H1 (cell line): ENCODE measurements at places on chromosomes 2 and 18.

DNA sequence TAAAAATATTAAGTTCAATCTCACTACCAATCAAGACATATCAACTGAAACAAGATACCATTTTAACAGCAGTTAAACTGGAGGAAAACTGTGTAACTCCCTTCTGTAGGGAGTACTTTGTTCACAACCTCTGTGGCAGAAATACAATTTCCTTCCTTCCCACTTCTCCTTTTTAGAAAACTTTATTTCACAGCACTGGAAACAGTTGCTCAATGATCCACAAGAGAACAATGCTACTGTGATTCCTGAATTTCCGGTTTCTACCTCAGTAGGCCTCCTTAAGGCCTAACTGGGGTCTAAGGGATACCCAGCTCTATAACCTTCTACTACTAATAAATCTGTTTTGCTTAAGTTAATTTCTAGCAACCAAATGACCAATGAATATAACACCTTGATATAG, 14.1 kb downstream of the TLK1 start:
- DNase-seq: no peak

- DNase-seq: no peak
Measured at GRCh38 chr2:239471011-239471792, 70.4 kb upstream of the HDAC4 start.

DNA sequence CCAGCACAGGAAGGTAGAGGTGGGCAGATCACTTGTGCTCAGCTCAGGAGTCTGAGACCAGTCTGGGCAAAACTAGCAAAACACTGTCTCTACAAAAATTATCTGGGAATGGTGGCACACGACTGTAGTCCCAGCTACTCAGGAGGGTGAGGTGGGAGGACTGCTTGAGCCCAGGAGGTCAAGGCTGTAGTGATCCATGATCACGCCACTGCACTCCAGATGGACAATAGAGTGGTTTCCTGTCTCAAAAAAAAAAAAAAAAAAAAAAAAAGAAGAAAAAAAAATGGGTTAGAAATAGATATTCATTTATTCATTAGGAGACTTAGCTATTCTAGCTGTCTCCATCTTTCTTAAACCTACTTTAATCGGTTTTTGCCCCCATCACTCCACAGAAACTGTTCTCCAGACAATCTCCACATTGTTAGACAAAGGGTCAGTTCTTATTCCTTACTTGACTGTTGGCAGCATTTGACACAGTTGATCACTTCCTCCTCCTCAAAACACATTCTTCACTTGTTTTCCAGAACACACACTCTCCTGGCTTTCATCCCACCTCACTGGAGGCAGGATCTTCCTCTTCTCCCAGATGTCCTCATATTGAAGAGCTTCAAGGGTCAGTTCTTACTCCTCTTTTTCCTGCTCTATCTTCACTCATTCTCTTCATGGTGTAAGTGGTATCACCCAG, 103.1 kb downstream of the DTNB start:
- DNase-seq: no peak

DNA sequence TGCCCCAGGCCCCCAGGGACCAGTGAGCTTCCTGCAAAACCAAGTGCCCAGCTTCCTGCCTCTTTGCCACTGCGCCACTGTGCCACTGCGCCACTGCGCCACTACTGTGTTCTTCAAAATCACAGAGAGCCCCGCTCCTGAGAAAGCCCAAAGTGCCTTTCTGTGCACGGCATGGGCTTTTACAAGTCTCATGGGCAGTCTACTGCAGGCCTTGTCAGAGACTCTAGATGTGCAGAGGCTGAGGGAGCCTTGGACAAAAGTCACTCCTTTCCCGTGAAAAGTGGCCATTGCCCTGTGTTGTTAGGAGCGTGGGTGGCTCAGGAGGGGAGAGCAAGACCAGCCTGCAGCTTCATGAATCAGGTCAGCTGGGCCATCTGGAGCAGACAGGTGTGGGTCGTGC, 180.5 kb downstream of the SMAD7 start:
- DNase-seq: no peak

- no peak for DNase-seq
Measured at GRCh38 chr2:191311-192190, 72.3 kb downstream of the SH3YL1 start.

GRCh38 chr18:49584394-49584793, 22.5 kb downstream of the LIPG start:
- DNase-seq: no peak

- no peak for DNase-seq
Measured at GRCh38 chr2:168174756-168175155, 72.6 kb downstream of the STK39 start.

GRCh38 chr2:240339411-240340360, 95.8 kb upstream of the GPC1 start:
- DNase-seq: no peak

DNA sequence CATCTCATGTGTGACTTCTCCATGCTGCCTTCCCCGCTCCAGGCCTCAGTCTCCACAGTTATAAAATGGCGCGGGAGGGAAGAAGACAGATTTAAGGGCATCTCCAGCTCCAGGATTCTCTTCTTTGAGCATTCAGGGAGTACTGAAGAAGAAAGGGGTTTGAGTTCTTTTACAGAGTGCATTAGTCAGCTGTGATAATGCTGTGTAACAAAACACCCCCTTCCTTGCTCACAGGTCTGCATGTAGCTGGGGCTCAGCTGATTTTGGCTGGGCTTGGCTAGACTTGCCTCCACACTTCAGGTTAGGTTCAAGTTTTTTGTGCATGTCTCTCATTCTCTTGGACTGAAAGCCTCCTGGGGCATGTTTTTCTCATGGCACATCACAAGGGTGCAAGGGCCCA, 8.0 kb upstream of the SLC66A3 start:
- no peak for DNase-seq

- DNase-seq: no peak
Measured at GRCh38 chr2:146837857-146838256, 1007.0 kb upstream of the ACVR2A start.

DNA sequence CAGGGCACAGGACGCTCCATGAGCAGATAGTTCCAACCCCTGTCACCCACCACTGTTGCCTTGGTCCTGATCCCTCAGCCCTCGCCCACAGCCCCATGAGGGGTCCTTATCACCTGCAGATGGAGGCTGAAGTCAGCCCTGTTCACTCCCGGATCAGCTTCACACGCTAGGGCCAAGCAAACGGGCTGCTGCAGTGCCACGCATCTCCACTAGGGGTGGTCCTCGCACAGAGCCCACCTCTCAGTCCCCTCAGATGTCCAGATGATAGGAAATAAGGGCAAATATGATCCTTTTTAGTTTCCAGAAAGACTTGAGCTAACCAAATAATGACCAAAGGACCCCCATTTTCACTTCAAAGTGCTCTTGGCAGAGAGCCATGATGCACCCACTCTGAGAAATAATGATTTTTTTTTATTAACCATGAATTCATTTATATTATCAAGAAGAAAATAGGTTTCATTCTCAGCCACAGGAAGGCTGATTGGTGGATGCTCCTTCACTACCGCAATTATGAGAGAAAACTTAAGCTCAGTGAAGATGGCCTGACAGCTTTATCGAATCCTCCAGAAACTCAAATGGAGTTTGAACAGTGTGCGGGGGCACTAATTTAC, 71.9 kb upstream of the KLHL29 start:
- peak; percentile 91 for DNase-seq

GRCh38 chr18:78679031-78679430, 300.6 kb upstream of the SALL3 start:
- no peak for DNase-seq

- DNase-seq: no peak
Measured at GRCh38 chr2:79620679-79621078, 107.8 kb downstream of the CTNNA2 start.
